NCI-H1436 (cell line): ENCODE measurements at places on chromosomes 13 and 19.

GRCh38 chr13:51323824-51324511, 15.5 kb upstream of the SERPINE3 start:
- no peak for DNase-seq

- no peak for DNase-seq
Observed at GRCh38 chr13:35888981-35889380, 242.2 kb downstream of the DCLK1 start.

GRCh38 chr13:109436055-109436622, 350.2 kb downstream of the IRS2 start:
- DNase-seq: no peak

DNA sequence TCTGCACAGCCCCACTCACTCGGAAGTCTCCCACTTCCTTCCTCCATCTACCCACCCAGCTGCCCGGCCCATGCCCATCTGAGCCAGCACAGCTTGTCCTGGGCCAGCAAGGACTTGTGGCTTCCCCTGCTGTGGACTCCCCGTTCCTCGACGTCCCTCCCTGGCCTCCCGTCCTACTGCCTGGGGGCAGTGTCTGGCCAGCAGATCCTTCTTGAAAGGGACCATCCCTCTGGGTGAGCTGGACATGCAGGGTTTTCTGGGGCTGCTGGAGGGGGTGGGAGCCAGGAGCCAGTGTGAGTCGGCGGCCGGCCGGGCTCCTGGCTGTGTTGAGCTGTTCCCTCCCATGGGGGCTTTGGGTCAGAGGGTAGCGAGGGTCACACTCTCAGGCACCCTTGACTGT, 26.7 kb downstream of the CRTC1 start:
- no peak for DNase-seq

- DNase-seq: no peak
Observed at GRCh38 chr13:27978301-27978968, 9.3 kb upstream of the CDX2 start.

DNA sequence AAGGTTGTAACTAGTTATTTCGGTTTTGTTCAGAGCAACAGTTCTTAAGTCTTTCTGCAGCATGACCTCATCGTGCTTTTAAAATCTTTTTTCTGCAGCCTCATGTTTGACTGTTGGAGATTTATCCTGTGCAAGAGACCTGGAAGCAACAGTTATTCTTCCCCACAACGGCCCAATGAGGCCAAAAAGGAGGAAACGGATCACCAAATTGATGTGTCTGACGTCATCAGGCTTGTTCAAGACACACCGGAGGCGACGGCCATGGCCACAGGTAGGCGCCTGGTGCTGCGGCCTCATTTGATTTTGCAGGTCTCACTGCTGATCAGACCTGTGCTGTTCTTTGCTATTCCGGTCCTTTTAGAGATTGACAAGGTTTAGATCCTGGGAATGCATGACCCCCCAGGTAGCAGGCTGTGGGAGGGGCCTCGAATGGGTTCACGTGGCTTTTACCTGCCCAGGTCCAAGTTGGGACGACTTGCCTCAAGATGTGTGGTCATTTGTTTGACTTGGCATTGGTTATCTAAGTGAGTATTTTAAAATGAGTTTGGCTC, 66.8 kb upstream of the MCF2L start:
- DNase-seq: no peak

- DNase-seq: no peak
Observed at GRCh38 chr13:60757501-60758215, 360.6 kb downstream of the TDRD3 start.

- no peak for DNase-seq
Observed at GRCh38 chr19:19385896-19386869, 19.3 kb upstream of the GATAD2A start.

GRCh38 chr13:51152701-51153100, 41.6 kb upstream of the C13orf42 start:
- no peak for DNase-seq

DNA sequence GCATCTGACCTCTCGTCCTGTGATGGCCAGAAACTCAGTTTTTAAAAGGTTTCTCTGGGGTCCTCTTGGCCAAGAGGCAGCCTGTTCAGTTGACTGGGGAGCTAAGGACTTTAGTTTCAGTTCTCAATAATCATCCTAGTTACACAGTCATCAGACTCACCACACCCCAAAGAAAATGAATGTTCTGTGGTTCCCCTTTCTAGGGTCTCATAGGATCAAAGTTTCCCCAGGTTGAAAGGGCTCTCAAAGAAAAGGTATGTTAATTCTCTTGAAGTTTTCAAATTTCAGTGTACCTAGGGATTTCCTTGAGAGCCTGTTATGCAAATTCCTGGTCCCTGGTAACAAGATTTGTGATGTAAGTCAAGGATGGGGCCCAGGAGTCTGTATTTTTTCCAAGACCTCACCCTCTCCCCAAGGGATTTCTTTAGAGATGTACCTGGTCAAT, 94.9 kb downstream of the FAM216B start:
- DNase-seq: no peak

- DNase-seq: no peak
Observed at GRCh38 chr19:31387717-31388301, 38.6 kb upstream of the TSHZ3 start.

DNA sequence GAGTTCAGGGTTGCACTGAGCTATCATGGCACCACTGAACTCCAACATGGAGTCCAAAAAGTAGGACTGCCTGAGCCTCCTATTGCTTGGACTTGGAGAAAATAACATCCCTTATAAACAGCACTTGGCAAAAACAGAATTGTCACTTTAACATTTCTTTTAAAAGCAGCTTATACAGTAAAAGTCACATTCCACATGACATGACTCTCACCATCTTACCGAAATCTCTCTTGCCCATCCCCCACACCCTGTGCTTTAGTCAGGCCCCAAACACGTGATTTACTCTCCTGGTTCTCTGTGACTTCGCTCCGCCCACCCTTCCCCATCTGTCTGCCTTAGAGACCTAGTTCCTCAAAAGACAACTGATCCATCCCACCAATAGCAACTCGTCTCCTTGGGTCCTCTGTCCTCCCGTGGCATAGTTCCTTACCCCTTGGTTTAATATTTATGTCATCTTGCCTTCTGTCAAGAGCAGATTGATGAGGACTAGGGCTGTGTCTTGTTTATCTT, 4.6 kb downstream of the SAFB start:
- no peak for DNase-seq

DNA sequence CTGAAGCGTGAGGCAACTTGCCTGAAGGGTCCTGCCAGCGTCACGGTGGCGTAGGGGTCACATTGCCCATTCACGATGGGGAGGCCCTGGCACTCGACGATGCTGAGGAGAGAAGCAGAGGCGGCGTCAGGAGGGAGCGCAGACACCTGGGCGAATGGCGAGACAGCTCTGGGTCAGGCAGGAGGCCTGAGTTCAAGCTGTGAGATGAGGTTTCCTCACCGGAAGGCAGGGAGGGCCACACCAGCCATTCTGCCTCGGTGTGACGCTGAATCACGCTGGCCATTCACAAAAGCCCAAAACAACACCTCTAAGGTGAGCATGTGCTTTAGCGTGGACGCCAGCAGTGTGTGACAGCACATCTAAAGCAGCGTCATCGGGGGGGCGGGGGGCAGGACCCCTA, 54.0 kb upstream of the C13orf46 start:
- no peak for DNase-seq

- DNase-seq: no peak
Observed at GRCh38 chr19:36894849-36895383, 21.2 kb downstream of the ZNF829 start.

GRCh38 chr13:106232681-106233080, 302.8 kb downstream of the EFNB2 start:
- DNase-seq: no peak

DNA sequence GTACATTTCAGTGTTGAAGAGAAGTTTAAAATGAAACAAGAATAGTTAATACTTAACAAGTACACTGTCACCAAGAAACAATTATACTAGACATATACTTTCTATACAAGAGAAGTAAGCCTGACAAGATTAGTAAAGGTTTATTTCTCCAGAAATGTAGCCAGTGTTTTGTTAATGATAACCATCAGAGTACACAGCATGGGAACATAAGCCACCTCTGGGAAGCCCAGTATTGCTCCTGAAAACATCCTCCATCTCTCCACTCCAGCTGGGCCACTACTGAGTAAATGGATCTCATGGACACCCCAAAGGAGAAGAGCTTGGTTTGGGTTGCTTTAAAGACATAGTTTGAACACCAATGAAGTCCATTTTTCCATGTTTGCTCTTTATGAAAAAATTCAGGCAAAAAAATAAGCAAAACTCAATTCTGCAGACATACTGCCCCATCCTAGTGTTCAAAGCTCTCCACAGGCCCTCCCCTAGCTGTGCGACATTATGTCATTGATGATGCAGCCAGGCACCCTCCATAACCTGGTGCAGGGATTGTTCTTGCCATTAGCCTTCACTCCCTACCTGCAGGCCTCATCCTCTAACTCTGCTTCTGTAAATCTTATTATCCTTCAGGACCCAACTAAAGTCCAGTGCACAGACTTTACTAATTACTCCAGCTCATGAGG, 61.9 kb downstream of the LHFPL6 start:
- DNase-seq: no peak

DNA sequence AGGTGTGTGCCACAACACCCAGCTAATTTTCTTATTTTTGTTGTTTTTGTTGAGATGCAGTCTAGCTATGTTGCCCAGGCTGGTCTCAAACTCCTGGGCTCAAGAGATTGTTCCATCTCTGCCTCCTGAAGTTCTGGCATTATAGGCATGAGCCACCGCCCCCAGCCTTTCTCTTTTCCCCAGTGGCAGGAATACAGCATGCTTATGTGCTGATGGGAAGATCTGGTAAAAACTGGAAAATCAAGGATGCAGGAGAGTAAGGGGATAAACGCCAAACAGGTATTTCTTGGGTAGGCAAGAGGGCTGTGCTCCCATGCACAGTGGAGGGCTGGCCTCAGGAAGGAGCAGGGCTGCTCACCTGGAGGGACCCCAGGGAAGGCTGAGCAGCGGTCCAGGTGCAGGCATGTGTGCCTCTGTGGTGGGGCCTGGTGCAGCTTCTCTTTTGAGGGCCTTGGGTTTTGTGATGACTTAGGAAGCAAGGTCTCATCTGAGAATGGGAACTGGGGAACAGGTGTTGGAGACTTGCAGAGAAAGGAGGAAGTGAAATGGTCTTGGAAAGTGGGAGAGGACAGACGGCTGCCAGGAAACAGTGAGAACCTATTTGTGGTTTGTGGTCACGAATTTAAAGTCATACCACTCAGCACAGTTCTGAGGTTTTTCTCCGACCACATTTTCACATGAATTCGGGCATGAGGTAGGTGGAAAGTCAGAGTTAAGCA, 106.5 kb downstream of the TEX26 start:
- DNase-seq: no peak

DNA sequence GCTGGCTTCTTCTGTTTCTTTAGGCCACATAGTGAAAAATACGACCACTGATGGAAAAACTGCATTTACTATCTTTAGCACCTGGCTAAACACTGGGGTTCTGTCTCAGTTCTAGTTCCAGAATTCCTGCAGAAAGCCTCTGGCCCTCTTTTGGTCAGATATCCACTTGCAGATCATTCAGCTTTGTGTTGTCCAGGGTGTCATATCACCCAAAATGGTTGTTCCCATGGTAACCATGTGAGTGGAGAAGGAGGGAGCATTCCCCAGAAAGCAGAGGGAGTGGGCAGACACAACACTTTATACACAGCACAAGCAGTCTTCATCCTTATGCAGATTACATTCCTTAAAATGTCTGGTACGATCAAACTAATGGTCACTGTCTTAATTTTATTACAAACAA, 73.5 kb downstream of the CAB39L start:
- DNase-seq: no peak

- no peak for DNase-seq
Observed at GRCh38 chr19:11034449-11035213, 54.6 kb upstream of the LDLR start.

GRCh38 chr13:101450749-101451130, 1.7 kb upstream of the ITGBL1 start:
- DNase-seq: no peak

- DNase-seq: no peak
Observed at GRCh38 chr19:24040621-24041020, 46.4 kb upstream of the ZNF254 start.

GRCh38 chr19:37963190-37963936, 56.4 kb downstream of the SIPA1L3 start:
- DNase-seq: no peak

DNA sequence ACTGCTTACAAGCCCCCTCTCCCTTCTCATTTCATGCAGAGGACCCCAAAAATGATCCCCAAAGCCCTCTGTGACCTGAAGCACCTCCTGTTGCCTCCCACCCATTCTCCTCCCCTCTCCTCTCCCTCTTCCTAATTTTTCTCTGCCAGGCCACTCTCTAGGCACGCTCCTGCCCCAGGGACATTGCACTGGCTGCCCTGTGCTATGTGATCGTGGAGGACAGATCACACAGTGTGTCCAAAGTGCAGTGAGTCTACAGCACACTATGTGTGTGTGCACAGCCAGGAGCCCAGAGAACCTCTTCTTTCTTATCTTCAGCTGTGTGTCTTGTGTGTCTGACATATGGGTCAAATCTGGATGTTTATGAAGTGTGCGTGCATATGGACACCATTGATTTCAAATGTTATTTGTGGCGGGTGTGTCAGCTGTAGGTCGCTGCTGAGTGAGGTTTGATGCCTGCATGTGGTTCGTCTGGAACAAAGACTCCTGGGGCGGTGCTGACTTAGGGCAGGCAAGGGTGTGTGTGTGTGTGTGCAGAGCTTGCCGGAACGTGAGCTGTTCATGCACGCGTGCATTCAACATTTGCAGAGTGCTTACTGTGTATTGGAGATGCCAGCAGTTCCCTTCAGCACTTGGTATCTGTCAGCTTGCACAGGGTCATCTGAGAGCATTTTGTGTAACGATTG, 2.1 kb upstream of the KLHL26 start:
- no peak for DNase-seq

DNA sequence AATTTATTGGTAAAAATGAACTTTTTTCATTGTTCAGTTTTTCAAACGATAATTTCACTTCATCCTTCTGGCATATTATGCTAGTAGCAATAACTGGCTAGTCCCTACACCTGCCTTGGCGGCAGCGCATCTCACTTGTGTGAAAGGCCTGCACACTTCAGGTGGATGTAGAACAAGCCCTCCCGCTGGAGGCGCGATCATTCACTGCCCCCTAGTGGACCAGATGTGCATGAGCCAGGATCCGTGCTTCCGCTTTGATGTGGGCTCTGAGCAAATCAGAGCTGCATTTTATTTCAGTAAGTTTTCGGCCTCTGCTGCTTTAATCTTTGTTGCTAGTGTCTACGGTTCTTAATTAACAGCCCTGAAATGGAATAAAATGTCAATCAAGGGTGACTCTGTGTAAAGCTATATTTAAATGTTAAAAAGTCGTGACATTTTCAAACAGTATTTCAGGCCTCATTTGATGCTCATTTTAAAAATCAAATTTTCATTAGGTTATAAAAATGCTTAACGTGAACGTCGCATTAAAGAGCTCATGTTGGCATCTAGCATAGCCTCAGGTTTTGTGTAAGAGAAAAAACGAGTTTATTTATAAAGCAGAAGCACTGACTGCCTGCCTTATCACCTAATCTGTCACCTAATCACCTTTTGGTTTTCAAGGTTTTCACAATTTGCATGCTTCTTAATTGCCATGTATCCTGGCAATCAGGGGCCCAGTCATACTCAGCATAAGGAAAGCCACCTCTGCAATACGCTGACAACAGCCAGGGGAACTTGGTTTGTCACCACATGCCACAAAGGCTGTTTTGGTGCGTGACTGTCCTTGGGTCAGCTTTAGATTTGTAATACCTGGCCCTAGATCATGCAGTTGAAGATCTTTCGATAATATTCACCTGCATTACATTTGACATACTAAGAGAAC, 112.2 kb downstream of the TEX26 start:
- peak; percentile 17 for DNase-seq
